ENCODE measurements at places on chromosomes 3 and 15. TPM values are rescaled to one million over a fixed set of nuclear protein-coding genes. Genes with fewer than 3 reads are reported as not detected.

The ERC2 gene
- 11.3 TPM for total RNA-seq

The MST1R gene
- not detected for total RNA-seq

The MOBP gene
- total RNA-seq = not detected

The RAB6B gene
- total RNA-seq = 1.4 TPM

The RBPMS2 gene
- not detected for total RNA-seq

The LRRC15 gene
- total RNA-seq = 2.0 TPM

The LRRC31 gene
- total RNA-seq = not detected

Measured in Daoy (cell line).